ENCODE measurements at places on chromosomes 1 and 21. TPM values are rescaled to one million over a fixed set of nuclear protein-coding genes. Genes with fewer than 3 reads are reported as not detected.

- DNase-seq, result no peak
Observed at GRCh38 chr1:111361761-111362160, 65.8 kb downstream of the OVGP1 start.

Gene DTL
- 61.4 TPM for total RNA-seq

- DNase-seq, result peak; percentile 60
Observed at GRCh38 chr1:1782399-1783221, 4.3 kb upstream of the NADK start.

DNA sequence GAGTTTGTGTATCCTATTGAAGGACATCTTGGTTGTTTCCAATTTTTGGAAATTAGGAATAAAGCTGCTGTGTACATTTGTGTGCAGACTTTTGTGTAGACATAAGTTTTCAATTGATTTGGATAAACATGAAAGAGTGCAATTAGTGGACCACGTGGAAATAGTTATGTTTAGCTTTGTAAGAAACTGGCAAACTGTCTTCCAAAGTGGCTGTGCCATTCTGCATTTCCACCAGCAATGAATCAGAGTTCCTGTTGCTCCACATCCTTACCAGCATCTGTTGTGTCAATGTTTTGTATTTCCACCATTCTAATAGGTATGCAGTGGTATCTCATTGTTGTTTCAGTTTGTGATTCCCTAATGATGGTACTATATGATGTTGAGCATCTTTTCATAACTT is 46.5 kb downstream of the FH start:
- no peak for DNase-seq

- no peak for DNase-seq
Observed at GRCh38 chr21:24023402-24023801, 1583.9 kb downstream of the MRPL39 start.

Gene LCE1E
- total RNA-seq, result not detected

Gene CELA3A
- not detected for total RNA-seq

Gene STIL
- 60.0 TPM for total RNA-seq

- DNase-seq, result no peak
Observed at GRCh38 chr1:29240986-29241385, 4.7 kb downstream of the PTPRU start.

- DNase-seq, result no peak
Observed at GRCh38 chr1:47417170-47418044, 1.3 kb downstream of the FOXE3 start.

DNA sequence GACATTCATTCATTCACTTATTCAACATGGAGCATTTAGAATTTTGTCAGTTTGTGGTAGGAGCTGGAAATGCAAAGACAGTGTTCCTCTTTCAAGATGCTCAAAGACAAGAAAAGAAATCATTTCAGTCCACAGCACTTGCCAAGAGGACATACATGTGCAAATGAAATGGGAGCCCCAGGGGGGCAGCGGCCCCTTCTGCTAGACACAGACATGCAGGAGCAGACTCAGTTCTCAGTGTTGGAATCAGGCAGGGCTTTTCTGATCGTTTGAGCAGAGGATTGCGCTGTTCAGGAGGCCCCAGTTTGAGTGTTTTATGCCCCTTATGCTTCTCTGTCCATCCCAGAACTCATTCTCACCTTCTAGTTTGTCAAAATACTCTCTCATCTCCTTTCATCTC is 35.6 kb upstream of the VASH2 start:
- DNase-seq, result no peak

GRCh38 chr1:244163861-244164510 is 112.9 kb downstream of the ZBTB18 start:
- no peak for DNase-seq

Gene PROX1
- total RNA-seq, result not detected

- DNase-seq, result no peak
Observed at GRCh38 chr1:13804240-13804633, 104.2 kb downstream of the PRDM2 start.

DNA sequence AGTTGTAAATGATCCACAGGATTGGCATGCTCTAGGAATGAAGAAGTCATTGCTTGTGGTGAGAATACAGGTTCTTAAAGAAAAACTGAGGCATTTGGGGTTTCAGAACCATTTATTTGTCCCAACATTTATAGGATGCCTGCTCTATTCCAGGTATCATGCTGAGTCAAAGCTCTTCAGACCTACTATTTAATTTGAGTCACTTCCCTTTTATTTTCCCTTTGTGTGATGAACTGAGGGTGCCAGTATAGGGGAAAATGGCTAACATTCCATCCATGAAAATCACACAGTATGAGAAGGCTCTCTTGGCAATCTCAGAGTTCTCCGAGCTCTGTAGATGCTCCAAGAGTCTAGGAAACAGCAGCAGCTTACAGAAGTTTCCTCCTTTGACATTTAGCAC is 110.4 kb downstream of the RNF220 start:
- no peak for DNase-seq

Gene KIAA0319L
- total RNA-seq, result 47.4 TPM

GRCh38 chr1:108832929-108833328 is 24.0 kb downstream of the AKNAD1 start:
- DNase-seq, result no peak

DNA sequence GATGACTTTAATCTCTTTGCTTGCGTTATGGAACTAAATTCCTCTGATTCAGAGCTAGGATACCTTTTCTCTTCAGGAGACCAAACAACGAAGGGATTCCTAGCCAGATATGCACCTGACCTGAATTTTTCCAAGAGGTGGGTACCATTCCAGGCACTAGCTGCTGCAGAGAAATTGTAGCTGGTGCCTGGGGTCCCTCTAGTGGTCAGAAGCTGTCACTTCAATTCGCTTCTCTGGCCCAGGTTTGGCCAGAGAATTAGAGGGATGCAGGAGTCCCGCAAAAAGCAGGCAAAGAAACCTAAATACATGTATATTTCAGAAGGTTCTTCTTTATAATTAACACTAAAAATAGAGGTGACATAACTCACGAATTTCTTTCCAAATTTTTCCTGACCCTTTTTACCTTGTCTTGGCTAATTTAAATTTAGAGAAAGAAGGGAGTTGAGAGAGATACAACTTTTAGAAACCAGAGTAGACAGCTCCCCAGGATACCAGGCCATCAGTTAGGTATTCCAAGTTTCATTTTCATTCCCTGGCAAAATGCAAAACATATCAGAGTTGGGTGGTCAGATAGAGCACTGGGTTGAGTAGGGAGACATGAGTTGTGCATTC is 9.6 kb downstream of the ACKR1 start:
- peak; percentile 45 for DNase-seq

GRCh38 chr1:8902765-8903164 is 24.3 kb upstream of the ENO1 start:
- DNase-seq, result no peak

DNA sequence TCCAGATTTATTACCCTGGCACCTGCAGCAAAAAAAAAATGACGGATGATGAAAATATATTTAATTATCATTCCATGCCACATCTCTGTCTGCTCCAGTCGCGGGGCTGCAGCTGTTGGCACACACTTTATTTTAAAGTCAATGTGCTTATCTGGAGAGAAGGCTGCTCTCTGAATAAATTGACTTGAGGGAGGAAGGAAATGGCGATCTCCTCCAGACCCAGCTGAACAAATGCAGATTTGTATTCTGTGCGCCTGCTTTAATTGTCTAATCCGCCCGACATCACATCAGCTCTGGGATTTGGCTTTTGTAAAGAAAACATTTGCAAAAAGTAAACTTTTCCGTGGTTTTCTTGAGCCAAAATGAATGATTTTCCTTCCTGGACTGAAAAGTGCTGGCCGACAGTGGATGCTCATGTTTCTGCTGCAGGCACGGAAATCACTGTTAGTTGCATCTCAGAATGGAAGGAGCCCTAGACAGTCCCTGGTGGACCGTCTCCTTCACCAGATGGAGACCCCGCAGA is 150.2 kb downstream of the CAMTA1 start:
- no peak for DNase-seq

DNA sequence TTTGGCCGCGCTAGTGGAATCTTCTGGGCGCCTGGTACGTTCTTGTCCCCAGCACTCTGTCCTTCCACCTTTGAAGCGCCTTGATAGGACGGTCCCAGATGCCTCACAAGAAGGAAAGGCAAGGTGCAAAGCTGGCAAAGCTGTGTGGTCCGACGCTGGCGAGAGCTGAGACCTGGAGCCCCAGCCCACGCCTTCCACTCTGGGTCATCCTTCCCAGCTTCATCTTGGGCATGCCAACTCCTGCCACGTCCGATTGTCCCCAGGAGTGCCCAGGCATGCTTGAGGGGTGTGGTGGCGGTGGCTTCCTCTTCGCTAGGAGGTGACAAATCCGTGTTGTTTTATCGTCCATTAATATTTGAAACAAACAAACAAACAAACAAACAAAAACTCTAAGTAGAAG is 123.9 kb upstream of the DPYD start:
- DNase-seq, result no peak

Measured in OCI-LY7 (cell line).